ENCODE measurements at places on chromosomes 11 and 22. TPM values are rescaled to one million over a fixed set of nuclear protein-coding genes. Genes with fewer than 3 reads are reported as not detected.
A peak's percentile ranks its signal among the peaks of the same experiment; 100 is the strongest.

DNA sequence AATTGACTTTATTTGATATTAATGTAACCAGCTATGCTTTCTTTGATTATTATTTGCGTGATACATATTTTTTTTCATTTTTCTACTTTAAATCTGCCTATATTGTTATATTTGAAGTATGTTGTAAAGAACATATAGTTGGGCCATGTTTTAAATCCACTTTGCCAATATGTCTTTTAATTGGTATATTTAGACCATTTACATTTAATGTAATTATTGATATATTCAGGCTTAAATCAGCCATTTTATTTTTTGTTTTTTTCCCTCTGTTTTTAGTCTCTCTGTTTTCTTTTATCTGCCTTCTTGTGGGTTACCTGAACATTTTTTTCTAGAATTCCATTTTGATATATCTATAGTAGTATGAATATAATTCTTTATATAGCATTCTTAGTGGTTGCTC, 55.9 kb downstream of the ADAMTS15 start:
- DNase-seq, result no peak

DNA sequence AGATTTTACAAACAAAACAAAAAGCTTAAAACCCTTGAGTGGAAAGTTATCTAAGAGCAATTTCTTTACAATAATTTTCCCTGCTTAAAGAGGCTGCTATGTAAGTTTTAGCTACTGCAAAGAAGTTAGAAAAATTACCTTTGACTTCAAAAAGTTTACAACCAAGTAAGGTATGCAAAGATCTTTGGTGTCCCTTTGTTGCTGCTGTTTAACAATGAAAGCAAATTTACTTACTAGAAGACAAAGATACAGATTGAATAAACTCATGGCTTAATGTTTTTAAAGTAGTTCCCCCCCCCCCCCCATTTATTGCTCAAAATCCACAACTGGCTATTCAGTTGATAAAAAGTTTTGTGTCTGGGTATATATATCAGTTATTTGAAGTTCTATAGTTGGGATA, 26.0 kb downstream of the TMEM123 start:
- no peak for DNase-seq

DNA sequence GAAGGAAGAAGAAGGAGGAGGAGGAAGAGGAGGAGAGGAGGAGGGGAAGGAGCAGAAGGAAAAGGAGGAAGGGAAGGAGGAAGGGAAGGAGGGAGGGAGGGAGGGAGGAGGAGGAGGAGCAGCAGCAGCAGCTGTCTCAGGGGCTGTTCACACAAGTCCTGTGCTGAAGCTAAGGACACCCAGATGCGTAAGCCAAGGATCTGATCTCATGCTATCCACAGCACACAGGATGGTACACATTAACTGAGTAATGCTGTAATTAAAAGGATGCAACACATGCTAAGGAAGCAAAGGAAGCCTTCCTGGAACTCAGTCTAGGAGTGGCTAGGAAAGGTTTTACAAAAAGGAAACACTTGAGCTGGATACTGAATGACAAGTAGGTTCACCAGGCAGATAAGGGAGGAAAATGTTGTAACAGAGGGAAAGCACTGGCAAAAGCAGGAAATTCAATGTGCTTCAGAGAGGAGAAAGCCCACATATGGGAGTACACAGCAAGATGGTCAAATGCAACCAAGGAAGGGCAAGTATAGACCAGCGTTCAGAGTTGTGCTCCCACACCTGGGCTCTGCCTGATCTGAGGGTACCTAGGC, 32.0 kb downstream of the TRIM66 start:
- DNase-seq, result no peak

- DNase-seq, result peak; percentile 66
These were observed 2.9 kb upstream of the WDR74 start for GRCh38 chr11:62842171-62842741.

DNA sequence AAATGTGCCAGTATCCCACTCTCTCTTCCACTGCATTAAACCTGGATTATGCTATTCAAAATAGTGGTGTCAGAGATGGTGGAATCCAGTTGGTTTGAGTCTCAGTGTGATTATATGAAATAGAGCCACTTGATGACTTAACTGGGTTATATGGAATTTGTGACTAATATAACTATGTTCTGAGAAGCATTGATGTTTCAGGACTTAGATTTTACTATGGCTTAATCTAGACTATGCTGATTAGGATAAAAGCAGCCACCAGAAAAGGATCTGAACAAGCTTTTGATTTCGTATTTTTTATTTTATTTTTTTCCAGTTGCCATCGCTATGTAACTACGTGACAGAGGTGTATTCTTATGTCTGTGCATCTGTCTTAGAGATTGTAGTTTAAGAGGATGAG, 39.1 kb downstream of the MS4A6A start:
- no peak for DNase-seq

DNA sequence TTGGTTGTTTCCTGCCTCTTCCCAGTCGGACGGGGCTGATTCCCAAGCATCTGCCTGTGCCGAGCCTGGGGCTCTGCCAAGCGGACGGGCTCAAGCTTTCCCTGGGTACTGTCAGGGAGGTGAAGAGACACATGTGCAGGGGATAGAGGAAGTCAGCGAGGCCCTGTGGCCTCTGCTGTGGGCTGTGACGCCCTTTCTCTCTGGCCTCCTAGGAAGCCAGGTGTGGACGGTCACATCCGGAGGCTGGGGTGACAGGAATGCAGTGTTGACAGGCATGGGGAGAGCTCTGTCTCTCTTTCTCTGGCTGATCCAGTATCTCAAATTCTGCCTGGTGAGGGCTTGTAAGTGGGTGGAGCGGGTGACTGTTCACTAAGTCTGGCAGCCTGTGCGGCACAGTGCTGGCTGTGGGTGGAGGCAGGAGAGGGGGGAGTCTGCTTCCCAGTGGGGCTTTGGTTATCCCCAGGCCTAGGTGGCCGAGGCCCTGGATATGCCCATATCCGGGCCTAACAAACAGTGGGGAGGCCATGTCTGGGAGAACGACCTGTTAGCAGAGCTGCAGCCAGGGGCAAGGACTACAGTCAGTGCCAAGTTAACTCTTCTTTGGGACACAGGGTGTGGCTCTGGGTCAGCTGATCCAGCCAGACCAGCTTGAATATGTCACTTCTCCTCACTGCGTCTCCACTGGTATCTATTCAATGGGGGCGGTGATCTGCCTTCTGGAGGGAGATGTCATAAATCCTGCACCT, 1.9 kb downstream of the KCTD17 start:
- no peak for DNase-seq

DNA sequence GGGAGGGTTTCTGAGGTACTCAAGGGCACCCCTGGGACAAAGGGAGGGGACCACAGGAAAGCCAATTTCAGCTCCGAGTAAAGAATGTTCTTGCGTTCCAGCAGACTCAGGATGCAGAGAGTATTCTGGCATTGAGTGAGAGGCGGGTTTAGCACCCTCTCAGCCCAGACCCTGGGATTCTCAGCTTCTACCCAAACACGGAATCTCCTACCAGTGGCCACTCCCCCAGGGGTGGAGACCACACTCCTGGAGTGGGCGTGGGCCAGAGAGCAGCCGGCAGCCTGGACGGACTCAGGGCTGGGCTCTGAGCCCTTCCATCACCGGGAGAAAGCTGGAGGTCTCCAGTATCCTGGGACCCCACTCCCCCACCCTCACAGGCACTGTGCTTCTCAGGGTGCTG, 26.1 kb upstream of the TTLL12 start:
- no peak for DNase-seq

DNA sequence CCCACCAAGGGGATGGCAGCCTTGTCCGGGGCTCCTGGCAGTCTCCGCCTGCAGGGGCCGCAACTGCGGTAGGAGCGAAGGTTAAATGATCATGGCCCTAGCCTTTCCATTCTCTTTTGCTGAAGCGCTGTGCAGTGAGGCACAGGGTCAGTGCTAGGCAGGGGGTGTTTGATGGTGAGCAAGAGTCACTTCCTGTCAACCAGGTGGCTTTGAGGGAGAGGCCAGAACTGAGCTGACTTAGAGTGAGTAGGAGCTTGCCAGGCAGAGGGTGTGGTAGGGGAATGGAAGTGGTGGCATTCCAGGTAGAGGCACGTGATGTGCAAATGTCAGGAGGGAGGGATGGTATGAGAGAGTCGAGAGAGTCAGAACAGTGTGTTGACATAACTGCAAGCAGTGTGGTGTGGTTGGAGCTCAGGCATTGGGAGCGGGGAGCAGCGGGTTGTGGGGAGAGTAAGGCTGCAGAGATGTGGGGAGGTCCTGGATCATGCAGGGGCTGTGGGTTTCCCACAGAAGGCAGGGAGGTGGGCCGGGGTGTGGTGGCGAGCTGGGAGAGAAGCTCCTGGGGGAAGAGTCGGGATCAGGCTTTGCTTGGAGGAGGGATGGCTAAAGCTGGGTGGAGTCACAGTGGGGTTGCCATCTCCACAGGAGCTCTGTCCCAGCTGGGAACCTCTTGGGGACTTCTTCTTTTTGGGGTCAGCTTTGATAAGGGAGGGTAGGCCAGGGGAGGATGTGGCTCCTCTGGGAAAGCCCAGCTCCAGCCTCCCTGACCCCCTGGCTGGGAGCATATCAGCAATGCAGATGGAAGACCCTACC, 33.3 kb downstream of the AMPD3 start:
- DNase-seq, result no peak

- no peak for DNase-seq
These were observed 27.9 kb upstream of the MOB2 start for GRCh38 chr11:1514336-1515061.

GRCh38 chr11:123473941-123474677, 44.0 kb downstream of the GRAMD1B start:
- DNase-seq, result no peak

DNA sequence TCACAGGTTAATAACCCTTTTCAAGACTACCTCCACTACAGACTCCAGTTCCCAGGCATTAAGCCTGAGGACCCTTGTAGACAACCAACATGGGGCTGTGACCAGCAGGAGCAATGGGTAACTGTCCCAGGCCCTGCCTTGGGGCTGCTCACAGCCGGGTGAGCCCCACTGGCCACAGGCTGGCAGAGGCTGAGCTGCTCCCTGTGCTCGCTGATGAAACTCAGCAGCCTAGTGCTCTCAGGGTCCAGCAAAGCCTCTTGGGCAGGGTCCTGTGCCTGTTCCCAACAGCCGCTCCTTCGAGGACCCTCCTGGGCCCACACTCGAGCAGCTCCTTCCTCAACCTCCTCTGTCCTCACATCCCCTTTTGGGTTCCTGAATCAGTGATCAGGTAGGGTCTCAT, 99.8 kb downstream of the VPREB1 start:
- no peak for DNase-seq

DNA sequence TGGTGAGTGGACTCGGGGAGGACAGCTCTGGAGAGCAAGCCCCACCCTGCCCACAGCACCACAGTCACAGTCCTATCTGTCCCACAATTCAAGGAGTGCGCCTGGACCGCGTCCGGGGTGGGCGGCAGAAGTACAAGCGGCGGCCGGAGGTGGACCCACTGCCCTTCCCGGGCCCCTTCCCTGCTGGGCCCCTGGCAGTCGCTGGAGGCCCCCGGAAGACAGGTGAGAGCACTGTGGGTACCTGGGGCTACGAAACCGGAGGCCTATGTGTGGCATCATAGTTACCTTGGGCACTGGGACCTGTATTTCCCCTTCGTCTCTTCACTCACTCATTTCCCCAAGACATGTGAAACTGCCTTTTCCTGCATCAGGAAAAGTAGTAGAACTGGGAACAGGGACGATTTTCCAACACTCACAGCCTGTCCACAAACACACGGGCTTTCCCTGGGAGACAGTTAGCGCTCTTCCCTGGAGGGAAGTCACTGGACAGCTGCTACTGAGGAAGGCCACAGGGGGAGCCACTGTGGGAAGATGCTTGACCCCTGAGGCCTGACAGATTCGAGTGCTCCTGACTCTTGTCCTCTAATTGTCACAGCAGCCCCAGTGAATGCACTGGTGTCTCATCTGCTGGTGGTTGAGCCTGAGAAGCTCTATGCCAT, 3.1 kb downstream of the TRMT112 start:
- no peak for DNase-seq

- DNase-seq, result no peak
These were observed 1.2 kb upstream of the IL18 start for GRCh38 chr11:112165049-112165448.

DNA sequence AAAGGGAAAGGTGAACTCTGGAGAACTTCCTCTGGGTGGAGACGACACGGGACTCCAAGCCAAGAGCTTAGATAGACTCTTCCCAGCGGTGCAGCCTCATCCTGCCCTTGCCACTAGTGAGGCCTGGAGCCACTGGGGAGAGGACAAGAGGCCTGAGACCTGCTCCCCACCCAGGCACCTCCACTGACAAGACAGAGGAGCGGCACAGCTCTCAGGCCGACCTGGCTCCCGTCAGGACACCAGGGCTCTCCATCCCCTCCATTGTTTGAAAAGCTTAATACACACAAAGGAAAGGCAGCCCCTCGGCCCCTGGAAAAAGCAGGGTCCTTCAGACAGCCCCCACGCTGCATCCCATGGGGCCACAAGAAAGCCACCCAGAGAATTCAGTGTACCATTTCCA, 29.6 kb downstream of the POLDIP3 start:
- DNase-seq, result no peak

DNA sequence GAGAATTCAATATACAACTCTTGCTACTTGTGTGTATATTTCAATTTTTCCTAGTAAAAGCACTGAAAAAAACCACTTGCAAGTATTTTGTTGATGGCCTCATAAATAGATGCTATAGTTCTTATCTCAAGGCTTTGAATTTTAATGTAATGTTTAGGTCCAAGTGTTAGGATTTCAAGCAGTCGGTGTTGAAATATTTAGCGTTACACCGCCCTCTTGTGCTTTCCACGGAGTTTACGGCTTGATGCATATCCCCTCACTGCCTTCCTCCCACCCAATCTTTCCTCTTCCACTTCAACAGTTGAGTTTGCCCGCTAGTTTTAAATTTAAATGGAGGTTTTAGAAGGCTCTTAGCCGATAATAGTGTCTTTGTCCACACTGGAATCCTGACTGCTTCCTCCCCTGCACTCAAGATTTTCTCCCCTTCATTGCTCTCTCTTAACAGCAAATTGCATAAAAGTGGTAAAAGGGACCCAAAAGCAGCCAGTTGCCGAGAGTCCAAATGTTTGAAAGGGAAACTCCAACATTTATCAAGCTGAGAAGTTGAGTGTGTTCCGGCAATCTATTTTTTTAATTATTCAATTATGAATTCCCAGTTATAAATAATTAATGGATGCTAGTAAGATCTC, 25.9 kb upstream of the HTATIP2 start:
- DNase-seq, result peak; percentile 9

GRCh38 chr11:121466063-121466794, 13.5 kb upstream of the SORL1-AS1 start:
- DNase-seq, result peak; percentile 65

GRCh38 chr11:85076535-85077330, 550.4 kb downstream of the DLG2 start:
- DNase-seq, result no peak

The SYCE3 gene
- 1.3 TPM for total RNA-seq

The CNTF gene
- total RNA-seq, result 3.3 TPM

The ACP2 gene
- 13.9 TPM for total RNA-seq

The SSH3 gene
- 4.6 TPM for total RNA-seq

The MYO18B gene
- 1.6 TPM for total RNA-seq

The LRRC55 gene
- total RNA-seq, result not detected

The DKK3 gene
- 0.46 TPM for total RNA-seq

The PIH1D2 gene
- 0.32 TPM for total RNA-seq

The GVQW3 gene
- 1.8 TPM for total RNA-seq

The SCGB1A1 gene
- not detected for total RNA-seq

All from activated naive CD8-positive, alpha-beta T cell treated with anti-CD3 and anti-CD28 coated beads for 36 hours (primary cell).